NCI-H69 (cell line): ENCODE measurements at places on chromosomes 11 and 22.

GRCh38 chr11:116773203-116774097 lies 663 bp upstream of the BUD13 start:
- no peak for DNase-seq

- DNase-seq = no peak
These were observed 107.5 kb upstream of the THY1 start for GRCh38 chr11:119530509-119530908.

DNA sequence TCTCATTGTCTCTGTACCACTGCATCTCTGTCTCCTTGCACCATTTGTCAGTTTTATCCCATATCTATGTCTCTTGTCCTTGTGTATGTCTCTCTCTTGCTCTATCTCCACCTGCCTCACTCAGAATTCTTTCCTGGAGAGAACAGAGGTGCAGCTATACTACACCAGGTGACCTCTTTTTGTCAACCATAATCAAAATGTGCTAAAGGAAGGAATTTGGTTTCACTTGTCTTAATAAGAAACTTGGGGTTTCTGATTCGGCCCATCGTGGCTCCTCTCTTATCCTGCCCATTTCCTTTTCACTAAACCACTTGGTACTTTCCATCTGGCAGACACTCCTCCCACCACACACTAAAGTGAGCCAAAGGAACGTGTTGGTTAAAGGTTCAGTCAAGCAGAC lies 2.0 kb upstream of the C11orf42 start:
- DNase-seq = no peak

DNA sequence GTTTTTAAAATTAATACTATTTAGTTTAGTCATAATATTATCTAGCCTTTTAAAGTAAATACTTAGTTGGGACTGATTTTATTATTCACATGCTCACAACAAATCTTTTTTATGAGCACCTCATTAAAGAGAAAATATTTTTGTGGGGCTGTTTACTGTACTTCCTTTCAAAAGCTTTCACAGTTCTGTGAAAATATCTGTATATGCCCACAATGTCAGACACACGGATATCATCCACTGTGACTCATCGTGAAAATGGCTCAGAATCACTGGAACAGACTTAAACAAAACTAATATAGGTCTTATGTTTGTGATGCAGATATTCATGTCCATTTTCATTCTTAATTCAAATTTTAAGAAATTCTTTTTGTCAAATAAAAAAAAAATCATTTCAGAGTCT lies 305.2 kb downstream of the RAB38 start:
- DNase-seq = no peak

DNA sequence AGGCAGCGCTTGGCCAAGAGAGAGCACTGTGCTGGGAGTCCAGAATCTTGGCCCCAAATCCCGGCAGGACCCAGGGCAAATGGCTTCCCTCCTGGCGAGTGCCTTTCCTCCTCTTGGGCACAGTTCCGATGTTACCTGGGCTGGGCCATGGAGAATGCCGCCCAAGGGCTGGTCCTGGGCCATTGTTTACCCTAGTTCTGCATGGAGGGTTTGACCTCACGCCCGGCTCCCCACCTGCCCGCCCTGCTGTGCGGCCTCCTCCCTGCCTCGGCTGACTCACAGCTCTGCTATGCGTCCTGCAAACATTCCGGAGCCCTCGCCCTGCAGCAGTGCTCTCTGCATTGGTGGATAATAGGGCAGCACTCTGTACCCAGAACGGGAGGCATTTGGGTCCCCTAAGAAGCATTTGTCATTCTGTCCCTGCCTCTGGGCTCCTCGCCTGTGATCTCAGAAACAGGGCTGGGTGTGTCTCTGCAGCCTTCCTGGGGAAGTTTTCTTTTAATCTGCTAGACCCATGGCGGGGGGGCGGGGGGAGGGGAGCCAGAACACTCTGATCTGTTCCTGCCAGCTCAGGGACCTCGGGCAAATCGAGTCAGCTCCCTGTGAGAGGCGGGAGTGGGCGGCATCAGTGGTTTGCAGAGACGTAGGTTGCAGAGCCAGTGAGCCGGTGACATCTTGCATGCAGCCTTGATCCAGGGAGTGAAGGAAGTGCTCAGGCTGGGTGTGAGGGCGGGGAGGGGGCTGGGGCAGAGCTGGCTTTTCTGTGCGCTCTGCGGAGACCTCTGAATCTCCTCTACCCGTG lies 32.9 kb upstream of the SMIM38 start:
- DNase-seq = peak; percentile 65

- DNase-seq = peak; percentile 53
These were observed 444.4 kb downstream of the DLG2 start for GRCh38 chr11:85182441-85183387.
